ENCODE measurements at places on chromosomes 4 and X.

DNA sequence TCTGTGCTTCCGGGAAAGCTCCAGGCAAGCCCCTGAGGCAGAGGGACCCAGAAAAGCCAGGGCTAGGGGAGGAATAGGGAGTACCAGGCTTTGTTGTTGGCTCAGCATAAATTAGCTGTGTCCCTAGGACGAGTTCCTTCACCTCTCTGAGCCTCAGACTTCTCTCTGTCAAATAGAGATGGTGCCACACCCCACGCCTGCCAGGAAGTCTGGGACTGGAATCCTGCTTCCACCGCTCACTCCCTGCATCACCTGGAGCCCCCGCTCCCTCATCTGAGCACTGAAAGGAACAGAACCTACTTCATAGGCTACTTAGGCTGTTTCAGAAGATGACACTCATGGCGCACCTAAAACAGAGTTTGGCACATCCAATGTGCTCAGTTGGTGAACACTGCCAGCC is 8.1 kb upstream of the JAKMIP1 start:
- no peak for DNase-seq

DNA sequence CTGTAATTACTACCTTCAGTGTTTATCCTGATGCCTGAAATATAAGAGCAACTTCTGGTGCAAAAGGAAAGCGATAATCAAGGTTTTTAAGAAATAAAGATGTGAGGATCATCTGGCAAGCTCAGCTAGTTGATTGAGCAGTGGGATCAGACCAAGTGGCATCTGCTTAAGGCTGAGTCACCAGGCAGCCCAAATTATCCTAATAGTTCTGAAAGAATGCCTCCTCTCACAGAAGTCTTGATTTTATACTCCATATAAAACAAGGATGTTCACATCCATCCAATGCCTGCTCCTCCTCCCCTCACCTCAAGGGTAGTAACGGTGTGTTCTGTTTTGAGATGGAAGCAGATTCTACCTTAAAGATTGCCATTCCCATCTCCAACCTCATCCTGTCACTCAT is 134.5 kb upstream of the RASGEF1B start:
- no peak for DNase-seq

DNA sequence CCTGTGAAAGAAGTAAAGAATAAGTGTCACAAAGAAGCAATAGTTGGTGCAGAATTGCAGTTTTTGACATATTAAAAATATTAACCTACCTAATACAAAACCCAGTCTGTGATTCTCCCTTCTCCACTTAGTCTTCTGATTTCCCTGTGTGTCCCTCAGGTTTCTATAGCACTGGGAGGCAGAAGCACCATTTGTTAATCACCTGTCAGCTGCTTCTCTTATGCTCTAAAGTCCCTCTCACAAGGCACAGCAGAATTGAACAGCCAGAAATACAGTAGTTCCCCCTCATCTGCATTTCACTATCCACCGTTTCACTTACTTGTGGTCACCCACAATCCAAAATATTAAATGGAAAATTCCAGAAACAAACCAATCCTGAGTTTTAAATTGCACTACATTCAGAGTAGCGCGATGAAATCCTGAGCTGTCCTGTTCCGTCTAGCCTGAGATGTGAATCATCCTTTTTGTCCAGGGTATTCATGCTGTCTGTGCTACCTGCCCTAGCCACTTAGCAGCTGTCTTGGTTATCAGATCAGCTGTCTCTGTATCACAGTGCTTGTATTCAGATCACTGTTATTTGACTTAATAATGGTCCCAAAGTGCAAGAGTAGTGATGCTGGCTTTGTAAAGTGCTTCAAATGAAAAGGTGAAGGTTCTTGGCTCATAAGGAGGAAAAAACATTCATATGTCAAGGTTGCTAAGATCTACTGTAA is 984.1 kb upstream of the GRID2 start:
- DNase-seq = no peak

- no peak for DNase-seq
These were observed at the start of gene AFF2 for GRCh38 chrX:148500423-148501385. Gene AFF2 (plus strand): TSS chrX:148500617. CDS start chrX:148501098, 481 bp downstream.

DNA sequence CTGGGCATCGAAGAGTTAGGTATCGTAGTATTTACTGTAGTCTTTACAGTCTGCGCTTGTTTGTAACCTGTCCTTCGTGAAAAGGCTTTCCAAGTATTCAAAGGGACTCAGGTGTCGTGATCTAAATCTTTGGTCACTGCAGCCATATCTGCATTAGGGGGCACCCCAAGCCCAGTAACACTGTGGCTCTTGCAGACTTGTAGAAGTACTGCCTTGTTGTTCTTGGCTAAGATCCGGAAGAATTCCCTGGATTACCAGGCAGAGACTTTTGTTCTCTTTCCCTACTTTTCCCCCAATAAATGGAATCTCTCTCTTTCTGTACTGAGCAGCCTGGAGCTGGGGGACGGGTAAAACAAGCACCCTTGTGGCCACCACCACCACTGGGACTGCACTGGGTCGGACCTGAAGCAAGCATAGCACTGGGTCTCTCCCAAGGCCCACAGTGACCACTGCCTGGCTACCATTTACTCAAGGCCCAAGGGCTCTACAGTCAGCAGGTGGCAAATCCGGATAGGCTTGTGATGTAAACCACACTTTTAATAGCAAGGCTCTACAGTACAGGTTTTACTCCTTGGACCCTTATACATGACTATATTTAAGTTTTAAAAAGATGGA is 12.0 kb downstream of the CXorf58 start:
- no peak for DNase-seq

DNA sequence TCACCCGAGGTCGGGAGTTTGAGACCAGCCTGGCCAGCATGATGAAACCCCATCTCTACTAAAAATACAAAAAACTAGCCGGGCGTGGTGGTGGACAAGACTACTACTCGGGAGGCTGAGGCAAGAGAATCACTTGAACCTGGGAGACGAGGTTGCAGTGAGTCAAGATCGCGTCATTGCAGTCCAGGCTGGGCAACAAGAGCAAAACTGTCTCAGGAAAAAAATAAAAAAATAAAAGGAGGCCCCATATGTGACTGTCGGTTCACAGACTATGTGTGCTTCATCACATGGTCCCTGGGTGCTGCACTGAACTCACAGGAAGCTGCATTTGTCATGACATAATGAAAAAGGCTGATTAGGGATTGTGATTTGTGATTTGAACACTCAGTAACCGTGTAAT is 6.4 kb downstream of the TRIML1 start:
- DNase-seq = no peak

GRCh38 chrX:54093571-54093970 is 49.3 kb upstream of the PHF8 start:
- DNase-seq = no peak

- no peak for DNase-seq
These were observed 30.7 kb downstream of the SLC4A4 start for GRCh38 chr4:71369536-71369935.

DNA sequence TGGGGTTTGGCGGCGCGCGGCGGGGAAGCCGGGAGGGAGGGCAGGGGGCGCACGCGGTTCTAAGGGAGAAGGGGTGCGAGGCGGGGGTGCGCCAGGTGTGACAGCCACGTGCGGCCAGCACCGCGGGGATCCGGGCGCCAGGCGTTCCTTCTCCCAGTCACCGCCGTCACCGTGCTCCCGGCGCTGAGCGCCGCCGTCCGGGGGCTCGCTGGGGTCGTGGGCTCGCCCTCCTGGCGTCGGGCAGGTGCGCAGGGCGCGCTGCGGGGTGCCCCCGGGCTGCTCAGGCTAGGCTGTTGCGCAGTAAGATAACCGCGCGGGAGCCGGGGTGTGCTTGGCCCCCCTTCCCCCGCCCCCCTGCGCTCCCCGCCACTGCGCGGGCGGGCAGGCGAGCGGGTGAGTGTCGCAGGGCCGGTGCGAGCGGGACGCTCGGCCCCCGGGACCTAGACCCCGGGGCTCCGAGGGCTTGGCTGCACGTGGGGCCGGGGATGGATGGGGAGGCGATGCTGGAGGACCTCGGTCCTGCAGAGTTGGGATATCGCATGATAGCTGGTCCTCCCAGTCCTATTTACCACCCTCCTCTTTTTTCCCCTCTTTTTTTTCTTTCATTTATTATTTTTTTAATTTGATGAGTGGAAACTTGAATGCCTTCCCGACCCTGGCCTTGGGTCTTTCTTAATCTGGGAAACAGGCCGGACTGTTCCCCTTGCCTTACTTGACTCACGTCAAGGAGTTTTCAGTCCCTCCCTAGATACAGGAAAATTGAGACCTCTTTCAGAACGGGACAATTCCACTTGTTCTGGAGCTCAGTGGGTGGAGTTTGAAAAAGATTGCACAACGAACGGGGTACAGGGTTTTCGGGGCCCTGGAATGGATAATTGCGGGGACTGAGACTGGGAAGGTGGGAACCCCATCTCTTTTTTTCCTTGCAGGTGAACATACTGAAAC is 797 bp downstream of the TXLNG start:
- no peak for DNase-seq

DNA sequence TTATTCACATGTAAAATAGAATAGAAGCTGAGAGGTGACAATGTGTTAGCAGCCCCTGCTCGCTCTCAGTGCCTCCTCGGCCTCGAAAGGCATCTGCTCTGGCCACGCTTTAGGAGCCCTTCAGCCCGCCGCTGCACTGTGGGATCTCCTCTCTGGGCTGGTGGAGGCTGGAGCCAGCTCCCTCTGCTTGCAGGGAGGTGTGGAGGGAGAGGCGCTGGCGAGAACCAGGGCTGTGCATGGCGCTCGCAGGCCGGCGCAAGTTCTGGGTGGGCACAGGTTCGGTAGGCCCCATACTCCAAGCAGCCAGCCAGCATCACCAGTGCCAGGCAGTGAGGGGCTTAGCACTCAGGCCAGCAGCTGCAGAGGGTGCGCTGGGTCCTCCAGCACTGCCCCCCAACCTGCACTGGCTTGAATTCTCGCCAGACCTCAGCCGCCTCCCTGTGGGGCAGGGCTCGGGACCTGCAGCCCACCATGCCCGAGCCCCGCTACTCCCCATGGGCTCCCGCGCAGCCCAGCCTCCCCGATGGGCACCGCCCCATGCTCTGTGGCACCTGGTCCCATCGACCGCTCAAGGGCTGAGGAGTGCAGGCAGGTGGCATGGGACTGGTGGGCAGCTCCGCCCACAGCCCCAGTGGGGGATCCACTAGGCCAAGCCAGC is 1346.7 kb upstream of the IGFBP7 start:
- DNase-seq = no peak

DNA sequence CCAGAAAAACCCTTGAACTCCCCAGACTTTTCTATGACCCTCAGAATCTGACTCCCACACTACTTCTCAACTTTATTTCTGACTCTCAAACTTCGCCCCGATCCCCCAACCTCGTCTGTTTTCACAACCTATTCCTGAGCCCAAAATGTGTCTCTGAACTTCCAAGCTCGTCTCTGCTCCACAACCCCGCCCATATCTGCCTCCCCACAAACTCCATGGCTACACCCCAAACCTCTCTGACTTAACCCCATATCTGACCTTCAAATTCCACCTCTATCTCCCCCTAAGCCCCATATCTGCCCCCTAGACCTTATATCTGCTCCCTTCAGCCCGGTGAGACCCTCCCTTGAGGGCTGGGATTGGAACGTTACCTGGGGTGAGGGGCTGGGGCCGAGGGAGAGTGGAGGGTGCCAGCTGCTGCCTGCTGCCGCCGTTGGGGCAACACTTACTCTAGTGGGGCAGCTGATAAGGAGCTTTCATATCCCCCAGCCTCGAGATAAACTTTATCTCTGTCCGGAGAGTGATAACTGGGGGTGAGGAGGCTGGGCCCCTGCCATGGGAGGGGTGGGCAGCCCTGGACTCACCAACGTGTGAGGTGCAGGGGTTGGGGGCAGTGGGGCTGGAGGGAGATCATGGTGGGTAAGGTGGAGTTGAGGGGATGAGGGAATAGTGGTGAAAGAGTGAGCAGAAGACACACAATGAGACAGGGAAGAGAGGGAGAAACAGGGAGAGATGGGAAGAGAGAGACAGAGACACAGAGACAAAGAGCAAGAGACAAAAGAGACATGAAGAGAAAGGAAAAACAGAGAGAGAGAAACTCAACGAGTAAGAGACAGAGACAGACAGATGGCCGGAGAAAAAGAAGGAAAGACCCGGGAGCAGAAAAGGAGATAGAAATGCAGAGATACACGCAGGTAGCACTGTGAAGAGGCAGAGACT is 1.4 kb downstream of the GATA1 start:
- no peak for DNase-seq

DNA sequence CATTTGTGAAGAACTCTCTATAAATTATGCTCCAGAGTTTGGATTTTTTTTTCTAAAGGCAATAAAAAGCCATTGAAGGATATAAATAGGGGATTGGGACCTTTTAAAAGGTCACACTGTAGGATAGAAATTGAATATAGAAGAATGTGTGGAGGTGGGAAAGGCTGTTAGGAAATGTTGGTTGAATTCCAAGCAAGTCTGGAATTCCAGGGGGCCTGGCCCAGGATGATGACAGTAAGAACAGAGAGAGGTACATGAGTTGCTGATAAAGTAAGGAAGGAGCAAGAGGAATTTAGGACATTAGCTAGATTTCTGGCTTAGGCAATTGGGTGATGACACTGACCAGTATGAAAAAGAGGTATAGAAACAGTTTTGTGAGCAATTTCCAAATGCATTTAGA is 95.4 kb upstream of the USP38 start:
- no peak for DNase-seq

- DNase-seq = peak; percentile 31
These were observed 185.5 kb upstream of the PITX2 start for GRCh38 chr4:110808351-110808878.

GRCh38 chrX:118904218-118904617 is 70.2 kb upstream of the LONRF3 start:
- no peak for DNase-seq

DNA sequence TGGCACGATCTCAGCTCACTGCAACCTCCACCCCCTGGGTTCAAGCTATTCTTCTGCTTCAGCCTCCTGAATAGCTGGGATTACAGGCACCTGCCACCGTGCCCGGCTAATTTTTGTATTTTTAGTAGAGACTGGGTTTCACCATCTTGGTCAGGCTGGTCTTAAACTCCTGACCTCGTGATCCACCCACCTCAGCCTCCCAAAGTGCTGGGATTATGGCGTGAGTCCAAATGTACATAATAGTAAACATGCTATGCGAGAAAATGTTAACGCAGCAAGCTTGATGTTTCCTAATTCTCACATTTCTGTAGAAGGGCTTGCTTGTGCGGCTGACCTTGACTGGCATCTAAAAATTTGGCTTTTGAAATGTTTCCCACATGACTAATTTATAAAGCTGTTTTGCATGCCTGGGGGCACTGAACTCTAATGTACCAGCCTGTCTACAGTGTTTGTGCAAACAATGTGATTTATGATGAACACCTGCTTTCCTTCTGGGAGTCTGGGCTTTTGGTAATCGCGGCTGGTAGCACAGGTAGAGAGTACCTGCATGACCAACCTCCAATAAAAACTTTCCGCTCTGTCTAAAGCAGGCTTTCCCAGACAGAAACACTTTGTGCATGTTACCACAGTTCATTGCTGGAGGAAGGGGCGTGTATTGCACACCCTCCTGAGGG is 216.8 kb downstream of the IL15 start:
- no peak for DNase-seq
